Right cardiac atrium (tissue), 5 donors: ENCODE measurements at places on chromosomes 5 and 9.

DNA sequence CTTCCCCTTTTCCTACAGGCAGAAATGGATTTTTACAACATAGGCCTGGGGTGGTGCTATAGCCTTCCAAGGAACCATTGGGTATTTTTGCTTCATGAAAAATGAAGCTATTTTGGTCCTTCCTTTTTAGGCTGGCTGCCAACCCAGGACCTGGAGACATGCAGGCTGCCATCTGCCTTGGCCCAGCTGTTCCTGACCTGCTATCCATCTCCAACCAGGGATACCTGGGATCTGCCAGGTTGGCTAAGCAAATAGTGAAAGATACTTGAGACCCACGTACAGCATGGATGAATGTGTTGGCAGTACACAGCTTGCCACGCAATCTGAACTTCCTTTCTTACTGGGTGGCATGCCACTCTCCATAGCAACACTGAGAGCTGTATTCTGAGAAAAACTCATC, 31.1 kb downstream of the MRPS27 start:
- DNase-seq, result no peak

DNA sequence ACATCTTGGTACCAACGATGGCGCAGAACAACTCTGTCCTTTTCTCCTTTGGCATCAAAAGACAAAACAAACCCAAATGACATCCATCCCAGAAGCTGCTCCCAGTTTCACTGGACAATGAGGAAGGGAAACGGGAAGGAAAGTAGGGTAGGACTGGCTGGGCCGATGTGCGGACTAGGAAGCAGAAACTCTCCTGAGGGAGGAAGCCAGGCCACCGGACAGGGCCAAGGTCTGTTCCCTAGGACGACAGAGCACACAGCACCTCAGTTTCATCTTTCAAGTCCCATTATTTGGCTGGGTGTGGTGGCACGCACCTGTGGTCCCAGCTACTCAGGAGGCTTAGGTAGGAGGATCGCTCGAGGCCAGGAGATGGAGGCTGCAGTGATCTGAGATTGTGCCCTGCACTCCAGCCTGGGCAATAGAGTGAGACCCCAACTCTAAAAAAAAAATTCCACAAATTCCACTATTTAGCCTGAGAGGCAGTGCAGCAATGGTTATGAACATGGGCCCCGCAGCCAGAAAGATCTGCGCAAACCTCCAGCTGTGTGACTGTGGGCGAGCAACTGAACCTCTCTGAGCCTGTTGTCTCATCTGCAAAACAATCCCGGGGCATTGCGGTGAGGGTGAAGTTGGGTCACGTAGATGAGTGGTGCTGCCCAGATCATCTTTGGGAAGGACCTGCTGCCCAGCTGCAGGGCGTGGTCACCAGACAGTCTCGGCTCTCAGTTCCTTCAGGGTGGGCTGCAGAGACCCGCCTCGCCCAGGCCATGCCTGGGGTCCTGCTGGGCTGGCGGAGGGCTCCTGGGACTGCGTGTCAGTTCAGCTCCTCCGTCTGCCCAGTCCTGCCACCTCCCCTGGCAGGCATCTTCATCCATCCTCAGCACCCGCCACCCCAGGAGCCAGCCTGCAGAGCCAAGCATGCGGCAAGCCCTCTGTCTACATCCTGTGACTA, 101.2 kb upstream of the RAPGEF1 start:
- no peak for DNase-seq

DNA sequence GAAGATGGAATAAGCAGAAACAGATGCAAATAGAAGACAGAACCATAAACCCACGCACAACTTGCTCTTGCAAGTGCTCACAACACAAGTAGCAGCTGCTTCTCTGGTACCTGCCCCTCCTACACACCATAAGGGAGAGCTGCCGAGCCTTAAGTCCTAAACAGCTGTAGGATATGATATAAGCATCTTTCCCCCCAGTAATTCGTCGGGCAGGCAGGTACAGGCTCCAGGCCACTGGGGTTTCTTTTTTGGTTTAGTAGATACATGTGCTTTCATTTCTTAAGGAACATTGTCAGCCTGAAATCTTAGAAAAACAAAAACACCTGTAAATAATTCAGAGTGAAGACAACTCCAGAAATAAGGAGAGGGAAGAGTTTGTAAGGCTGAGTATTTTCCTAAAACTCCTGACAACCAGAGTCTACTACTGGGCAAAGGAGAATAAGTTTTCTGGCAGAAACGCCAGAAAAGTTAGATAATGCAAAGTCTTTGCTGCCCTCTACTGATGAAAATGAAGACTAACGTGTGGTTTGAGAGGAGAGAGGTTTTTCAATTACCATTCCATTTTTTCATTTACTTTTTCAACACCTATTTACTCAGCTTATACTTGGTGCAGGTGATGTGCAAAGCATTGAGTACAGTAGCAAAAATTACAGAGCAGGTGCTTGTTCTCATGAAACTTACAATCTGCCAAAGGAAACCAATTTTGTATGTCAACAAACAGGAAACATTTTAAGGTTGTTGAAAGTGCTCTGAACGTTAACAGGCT, 20.1 kb upstream of the TCERG1 start:
- DNase-seq, result no peak

DNA sequence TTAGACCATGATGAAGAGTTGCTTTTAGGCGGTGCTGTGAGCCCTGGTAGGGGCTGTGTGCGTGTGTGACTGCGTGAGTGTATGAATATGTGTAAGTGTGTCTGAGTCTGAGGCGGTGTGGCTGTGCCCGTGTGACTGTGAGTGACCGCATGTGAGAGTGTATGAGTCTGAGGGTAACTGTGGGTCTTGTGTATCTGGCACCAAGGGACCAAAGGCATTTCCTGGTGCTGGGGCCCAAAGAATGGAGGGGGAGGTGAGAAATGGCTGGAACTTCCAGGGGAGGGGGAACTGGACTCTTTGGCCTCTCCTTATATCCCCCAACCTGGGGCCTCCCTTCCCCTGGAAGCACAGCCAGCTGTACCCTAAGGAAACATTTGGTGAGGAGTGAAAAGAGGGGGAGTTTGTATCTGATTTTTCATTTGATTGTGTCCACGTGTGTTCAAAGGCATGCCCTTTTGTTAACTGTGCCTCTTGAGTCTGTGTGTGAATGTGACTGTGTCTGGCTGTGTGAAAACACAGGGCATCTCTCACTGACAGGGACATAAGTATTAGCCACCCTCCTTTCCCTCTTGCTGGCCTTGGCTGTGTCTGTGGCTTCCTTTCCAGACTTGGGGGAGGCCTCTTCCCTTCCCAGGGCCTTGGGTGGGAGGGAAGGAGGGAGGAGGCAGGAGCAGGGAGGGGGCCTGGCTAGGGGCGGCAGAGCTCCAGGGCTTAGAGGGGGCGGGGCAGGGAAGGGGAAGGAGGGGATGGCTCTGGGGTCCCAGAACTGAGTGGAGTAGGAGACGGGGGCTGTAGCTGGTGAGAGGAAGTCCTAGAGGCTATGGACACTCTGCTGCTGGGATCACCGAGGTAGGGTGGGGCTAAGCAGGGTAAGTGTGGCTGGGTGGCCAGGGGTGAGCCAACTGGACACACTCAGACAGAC, 1.4 kb downstream of the IL11RA start:
- no peak for DNase-seq

DNA sequence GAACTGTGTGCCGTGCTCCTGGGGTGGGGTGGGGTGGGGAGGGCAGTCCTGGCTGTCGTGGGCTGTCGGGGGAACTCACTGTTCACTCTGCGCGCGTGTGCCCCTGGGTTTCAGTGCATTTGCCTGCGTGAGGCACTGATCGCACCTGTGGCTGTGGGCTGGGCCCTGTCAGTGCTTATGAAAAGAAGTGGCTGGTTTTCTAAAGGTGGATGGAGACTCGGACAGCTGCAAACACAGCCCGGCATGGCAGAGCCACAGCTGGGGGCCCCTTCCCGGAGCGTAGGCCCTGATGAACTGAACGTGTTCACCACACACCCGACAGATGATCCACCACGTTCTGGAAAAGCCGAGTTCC, 42.7 kb downstream of the NKD2 start:
- DNase-seq, result peak; percentile 16

- DNase-seq, result no peak
Measured at GRCh38 chr9:88722753-88723152, 187.8 kb downstream of the NXNL2 start.

- no peak for DNase-seq
Measured at GRCh38 chr9:100206899-100207298, 107.9 kb downstream of the INVS start.

DNA sequence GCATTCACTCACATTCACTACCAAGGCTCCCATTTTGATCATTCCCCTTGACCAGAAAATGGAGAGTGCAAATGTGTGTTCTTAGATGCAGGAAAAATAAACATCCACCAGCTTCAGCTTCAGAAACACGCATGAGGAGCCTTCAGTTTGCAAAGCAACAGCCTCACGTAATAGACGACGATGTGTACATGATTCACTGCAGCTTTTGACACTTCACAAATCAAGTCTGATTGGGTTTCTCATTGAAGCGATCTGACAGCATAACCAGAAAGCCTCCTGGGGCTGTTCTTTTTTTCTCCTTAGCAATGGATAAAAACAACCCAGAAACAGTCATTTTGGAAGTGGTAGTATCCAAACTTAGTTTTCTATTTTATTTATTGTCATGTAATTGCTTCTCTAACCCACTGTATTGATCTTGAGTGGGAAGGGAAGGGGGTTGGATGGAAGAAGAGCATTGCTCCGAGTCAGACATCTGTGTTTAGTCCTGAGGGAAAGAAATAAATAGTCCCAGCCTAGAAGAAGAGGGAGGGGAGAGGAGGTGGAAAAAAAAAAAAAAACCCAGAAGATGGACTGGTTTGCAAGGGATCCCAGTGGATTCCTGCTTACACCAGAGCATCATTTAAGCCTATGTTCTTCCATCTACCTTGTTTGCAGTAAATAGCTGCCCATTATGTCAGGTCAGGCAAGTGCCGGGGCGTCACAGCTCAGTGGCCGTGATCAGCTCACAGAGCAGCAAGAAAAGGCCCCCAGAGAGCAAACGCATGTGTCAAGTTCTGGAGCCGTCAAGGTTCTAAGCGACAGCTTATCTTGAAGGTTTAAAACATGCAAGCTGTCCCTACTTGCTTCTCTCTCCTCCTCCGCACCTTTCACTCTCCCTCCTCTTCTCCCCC, 190.2 kb upstream of the SNX2 start:
- DNase-seq, result no peak

- no peak for DNase-seq
Measured at GRCh38 chr9:135924628-135925338, 17.4 kb upstream of the CAMSAP1 start.

DNA sequence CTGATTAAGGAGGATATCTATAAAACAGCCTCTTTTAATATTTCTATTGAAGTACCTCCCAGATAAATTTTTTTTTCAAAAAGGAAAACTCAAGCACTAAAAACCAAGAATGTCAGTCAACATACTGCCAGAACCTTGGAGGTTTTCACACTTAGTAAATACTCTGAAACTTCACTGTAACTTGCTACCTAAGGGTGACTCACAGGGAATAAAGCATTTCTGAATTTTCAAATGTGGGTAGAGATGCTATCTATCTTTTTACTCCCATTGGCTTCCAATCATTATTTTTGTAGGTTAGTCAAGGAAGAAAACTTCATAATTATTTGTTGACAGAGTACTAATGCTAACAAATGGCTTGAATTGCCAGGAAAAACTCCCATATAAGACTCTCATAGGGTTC, 46.1 kb downstream of the SLC25A46 start:
- no peak for DNase-seq

- DNase-seq, result no peak
Measured at GRCh38 chr5:68983043-68983442, 110.8 kb upstream of the SLC30A5 start.
